Activated CD4-positive, alpha-beta T cell treated with anti-CD3 and anti-CD28 coated beads, Interleukin-2, amount 50 U/mL, for 4 hours (primary cell): ENCODE measurements at places on chromosomes 3 and 15.

- DNase-seq: no peak
Observed at GRCh38 chr3:126180477-126181397, at the start of gene ALDH1L1. Gene ALDH1L1 (minus strand): TSS chr3:126180586. CDS start chr3:126160979, 19,607 bp downstream.

GRCh38 chr3:71041371-71041770, 542.2 kb downstream of the FOXP1 start:
- no peak for DNase-seq

GRCh38 chr3:118186051-118186450, 848.6 kb downstream of the IGSF11 start:
- DNase-seq: no peak

DNA sequence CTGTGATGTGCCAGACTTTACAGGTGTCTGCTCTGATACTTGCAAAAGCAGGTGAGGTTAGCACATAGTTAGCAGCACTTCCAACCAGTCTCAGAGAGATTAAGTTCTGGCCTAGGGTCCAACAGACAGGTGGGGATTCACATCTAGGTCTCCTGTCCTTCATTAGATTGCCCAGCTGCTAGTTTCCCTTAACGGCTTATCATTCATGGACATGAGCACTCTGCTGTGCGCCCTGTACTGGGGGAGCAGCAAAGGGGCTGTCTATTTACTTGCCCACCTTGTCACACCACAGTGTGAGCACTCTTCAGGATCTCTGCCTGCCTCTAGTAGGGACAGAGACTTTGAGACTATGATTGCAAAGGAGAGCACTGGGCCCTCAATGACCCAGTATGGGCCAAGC, 8.7 kb downstream of the SPSB4 start:
- DNase-seq: no peak

DNA sequence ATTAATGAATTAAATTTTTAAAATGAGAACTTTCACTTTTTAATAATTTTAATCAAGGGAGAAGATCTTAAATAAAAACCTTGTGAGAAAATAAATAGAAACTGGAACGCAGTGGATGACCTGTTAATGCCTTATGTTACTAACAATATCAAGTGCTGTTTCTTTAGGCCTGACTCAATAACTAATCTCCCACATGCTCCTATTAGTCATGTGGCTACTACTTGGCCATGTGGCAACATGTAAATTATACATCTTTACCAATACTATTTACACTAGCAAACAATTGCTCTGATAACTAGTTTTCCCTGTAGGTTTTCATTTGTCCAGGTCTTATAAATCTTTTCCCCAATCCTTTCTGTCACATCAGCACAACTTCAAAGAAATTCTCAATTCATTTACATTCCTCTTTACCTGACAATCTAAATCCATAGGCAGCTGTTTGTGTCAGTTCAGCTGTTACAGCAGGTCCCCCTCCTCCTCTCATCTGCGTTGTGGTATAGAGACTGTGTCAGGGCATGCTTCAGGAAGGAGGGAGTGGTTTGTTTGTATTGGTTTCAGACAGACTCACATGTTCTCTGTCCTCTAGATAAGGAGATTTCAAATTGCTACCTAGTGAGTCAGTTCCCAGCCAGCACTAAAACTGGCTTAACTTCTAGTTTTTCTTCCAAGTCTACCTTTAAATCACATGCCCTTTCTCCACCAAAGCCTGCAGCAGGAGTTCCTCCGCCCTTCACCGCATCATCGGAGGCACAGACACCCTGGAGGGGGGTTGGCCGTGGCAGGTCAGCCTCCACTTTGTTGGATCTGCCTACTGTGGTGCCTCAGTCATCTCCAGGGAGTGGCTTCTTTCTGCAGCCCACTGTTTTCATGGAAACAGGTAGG, 11.3 kb upstream of the C3orf52 start:
- DNase-seq: peak; percentile 6

DNA sequence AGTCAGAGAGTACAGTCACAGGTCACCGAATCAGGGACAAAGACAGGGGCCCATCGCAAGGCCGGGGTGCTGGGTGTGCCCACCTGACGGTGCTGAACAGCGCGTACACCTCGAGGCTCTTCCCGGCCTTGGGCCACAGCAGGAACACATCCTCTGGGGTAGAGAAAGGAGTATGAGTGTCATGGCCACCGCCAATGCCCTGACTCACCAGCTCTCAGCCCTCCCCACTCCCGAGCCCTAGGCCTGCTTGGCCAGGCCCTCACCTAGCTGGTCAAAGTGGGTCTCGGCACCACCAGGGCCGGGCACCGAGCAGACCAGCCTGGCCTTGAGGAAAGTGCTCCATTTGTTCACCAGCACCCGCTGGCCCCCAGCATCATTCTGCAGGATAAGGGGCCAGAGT, 4.2 kb downstream of the SEMA3G start:
- DNase-seq: no peak

- no peak for DNase-seq
Observed at GRCh38 chr3:5332270-5332956, 144.9 kb downstream of the EDEM1 start.

- DNase-seq: no peak
Observed at GRCh38 chr3:151592287-151592686, 131.4 kb upstream of the IGSF10 start.

DNA sequence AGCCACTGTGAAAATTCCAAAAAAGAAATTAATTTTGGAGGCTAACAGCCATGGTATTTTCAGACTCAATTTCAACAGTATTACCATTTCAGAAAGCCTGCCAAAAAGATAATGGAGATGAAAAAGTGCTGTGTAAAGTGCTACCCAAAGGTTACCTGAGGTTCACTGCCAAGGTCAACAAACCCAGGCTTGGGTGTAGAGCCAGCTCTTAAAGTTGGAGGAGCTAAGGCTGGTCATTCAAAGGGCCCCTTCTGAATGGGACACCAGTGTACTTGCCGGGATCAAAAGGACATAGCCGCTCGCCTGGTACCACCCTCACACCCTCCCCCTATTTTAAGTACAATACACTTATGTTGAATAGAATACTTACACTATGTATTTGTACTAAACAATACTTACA, 64.5 kb downstream of the ETV5 start:
- no peak for DNase-seq

DNA sequence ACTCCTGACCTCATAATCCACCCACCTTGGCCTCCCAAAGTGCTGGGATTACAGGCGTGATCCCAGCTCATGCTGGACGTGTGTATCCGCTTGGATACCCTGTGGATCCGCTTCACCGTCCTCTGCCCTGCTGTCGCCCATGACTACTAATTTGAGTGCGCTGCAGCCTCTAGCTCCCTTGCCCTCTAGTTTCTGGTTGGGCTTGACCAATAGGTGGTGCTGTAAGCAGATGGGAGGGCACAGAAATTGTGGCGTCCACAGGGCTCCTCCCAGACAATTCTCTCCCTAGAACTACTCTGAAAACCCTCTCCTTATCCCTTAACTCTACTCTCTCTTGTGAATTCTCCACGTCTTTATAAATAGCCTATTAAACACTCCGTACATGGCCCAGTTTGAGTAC, 36.2 kb downstream of the ZPLD1 start:
- DNase-seq: no peak

DNA sequence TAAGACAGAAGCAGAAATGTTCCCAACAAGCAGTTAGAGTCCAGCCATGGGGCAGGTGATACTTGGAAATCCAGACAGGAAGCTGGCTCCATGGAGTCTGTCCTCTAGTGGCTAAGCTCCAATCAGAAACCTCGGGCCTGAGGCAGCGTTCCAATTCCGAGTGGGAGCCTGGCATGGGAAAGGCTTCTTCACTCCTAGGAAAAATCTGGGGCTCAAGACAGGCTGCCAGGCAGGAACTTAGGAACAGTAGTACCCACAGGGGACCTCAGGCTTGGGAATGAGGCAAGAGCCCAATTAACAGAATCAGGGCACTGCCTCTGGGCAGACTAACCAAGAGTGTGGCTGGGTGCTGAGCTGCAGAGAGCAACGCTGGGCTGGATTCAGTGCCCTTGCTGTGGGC, 6.2 kb upstream of the ATP13A4 start:
- no peak for DNase-seq

DNA sequence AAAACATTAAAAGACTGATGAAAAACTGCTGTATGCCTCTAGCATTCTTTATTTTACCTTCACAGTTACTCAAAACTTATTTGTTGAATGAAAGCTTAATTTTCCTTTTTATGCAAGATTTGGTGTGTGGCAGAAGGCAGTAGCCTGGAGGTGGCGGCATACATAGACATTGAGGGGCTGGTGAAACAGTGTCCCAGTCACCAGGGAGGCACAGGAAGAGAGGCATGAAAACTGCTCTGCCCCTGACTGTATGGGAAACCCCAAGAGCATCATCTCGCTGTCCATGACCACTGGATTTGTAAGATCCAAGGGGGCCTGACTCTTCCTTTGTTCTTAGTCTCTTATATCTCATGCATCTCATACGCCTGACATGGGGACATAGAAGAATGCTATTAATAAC, 493.7 kb upstream of the GOLIM4 start:
- no peak for DNase-seq

- no peak for DNase-seq
Observed at GRCh38 chr3:58004973-58005372, 3.2 kb upstream of the FLNB start.
